CD4-positive, alpha-beta T cell treated with Interleukin-4 for 1 hour (primary cell): ENCODE measurements at places on chromosomes 16 and 17.

DNA sequence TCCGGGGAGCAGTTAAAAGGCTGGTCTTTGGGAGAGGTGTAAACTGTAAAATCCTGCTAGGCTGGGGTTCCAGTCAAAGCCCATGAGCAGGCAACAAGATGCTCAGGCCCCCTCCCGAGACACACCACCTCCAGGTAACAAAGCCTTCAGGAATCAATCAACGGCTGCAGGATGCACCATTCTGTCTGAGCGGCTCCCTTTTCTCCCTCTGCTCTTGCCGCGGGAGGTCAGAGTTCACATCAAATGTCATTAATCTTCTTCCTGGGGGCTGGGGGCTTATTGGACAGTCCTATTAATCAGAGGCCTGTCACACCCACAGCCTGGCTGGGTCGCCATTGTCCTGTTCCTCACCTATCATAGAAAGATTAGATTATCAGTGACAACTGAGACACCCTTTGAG is 11.9 kb upstream of the CCDC182 start:
- DNase-seq: no peak

- peak; percentile 57 for DNase-seq
These were observed 189.2 kb upstream of the AXIN2 start for GRCh38 chr17:65750631-65751115.

DNA sequence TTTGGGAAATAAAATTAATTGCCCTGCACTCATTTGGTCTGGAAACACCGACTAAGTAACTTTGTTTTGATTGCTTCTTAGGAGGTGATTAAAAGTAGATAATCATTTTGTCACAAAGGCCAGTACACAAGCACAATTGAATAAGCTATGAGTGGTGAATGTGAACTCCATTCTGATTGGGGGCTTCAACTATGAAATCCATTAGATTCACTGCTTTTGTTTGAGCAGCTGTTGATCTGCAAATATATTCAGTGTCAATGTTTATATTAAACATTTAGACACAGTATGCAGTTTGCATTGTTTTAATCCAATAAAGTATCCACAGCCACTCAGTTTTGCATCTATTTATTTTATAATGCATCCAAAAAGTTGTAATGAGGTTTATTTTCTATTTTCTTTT is 817.5 kb downstream of the CDH11 start:
- no peak for DNase-seq

DNA sequence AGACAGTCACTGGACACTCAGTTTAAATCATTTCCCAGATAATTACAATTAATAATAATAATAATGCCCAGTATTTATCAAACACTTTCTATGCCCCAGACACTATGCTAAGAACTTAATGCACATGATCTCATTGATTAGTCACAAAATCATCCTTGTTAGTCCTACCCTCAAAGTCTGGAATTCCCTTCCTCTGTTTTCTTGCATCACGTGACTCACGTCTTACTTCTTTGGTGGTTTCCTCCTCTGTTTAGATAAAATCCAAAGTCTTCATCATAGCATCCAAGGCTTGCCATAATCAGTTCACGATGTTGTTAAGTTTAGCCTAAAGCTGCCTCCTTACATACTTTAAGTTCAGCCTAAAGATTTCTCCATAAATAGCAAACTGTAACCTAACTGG is 471.9 kb downstream of the PMP22 start:
- no peak for DNase-seq

DNA sequence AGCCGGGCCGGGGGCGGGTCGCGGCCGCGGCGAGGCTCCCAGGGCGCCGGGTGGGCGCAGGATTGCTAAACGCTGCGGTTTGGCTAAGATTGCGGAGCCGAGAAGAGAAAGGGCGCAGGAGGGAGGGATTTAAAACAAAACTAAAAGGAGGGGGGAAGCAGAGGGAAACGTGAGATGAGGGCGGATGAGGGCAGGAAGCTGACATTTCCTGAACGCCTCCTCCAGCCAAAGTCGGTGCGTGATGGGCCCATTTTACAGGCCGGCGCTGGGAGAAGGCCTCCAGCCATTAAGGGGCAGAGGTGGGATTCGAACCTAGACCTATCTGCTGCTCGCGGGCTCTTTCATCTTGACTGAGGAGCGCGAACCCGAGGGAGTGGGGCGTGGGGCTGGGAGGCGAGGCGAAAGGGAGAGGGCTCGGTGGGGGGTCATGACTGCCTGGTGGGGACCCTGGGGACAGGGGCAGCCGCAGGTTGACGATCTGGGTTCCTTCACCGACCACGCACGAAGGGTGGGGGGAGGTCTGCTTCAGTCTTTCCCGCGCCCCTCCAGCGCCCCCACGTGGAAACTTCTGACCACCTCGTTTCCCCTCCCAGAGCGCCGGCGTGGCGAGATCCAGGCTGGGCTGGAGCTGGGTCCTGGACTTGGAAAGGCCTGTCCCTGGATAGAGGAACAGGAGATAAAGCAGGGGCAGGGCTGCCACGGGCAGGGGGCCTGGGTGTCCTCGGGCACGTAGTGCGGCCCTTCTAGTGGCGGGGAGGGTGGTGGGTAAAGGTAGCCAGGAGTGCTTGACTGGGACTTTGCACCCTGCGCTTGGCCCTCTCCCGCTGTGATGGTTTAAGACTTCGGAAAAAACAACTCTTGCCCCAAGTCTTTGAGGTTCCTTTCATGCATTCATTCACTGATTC is 3.8 kb upstream of the TAC4 start:
- DNase-seq: peak; percentile 70

DNA sequence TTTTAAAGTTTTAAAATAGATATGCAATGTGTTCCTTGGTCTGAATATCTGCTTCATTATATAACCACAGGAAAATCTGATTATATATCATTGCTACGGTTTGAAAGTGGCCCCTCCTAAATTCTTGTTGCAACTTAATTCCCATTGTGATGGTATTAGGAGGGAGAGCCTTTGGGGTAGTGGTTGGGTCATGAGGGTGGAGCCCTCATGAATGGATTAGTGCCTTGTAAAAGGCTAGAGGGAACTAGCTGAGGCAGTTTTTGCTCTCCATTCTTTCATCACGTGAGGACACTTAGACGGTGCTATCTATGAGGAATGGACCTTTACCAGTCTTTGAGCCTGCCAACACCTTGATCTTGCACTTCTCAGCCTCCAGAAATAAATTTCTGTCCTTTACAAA is 7.6 kb downstream of the ABCA6 start:
- DNase-seq: no peak
